ENCODE measurements at places on chromosomes 7 and 10.

DNA sequence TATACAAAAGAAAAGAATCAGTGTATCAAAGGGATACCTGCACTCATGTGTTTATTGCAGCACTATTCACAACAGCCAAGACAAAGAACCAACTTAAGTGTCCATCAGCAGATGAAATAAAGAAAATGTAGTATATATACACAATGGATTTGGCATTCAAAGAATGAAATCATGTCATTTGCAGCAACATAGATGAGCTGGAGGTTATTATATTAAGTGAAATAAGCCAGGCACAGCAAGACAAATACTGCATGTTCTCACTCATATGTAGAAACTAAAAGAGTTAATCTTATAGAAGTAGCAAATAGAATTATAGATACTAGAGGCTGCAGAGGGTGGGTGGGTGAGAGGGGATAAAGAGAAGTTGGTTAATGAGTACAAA is 28.3 kb downstream of the CNOT4 start:
- no peak for DNase-seq

DNA sequence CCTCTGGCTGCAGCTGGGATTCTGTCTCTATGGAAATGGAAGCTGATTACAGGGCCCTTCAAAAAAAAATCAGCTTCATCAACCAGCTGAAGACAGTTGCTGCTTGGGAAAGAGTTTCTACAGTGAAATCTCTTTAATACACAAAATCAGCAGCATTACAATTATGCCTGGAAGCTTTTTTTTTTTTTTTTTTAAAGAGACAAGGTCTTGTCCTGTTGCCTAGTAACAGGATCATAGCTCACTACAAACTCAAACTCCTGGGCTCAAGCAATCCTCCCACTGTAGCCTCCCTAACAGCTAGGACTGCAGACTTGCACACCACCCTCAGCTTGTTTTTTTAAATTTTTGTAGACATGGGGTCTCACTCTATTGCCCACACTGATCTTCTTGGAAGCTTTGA is 94.5 kb downstream of the OR13A1 start:
- DNase-seq = no peak

DNA sequence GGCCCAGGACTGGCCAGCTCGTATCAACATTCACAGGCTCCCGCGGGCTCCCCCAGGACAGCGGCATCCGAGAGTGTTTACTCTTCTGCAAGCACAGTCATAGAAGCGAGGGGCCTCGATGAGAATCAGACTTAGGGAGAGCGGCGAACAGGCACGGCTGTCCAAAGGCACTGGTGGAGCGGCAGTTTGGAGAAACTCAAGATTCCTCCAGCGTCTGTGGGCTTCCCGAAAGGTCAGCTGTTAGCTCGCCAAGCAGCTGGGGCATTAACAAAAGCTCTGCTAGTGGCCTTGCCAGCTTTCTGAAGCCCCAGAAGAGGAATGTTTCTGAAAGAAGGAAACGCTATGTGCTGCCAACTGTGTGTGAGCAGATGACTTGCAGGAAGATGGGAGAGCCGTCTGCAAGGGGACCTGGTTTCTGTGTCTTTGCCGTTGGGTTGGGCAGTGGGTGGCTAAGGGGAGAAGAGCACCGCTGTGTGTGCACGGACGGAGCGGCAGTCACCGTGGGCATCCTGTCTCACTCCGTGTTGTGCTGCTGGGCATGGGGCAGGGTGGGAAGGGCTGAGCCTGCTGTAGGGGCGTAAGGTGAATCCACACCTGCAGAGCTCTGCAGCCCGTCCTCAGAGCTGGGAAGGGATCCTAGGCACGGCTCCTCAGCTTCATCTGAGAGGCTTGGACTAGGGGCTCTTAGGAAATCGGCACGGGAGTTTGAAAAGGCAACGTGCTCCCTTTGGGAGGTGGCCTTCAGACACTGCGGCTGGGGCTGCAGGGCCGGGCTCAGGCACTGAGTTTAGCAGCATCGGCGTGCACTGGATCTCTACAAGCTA is 42.1 kb downstream of the AMZ1 start:
- no peak for DNase-seq

GRCh38 chr7:17659126-17659525 is 281.2 kb downstream of the SNX13 start:
- DNase-seq = no peak

- no peak for DNase-seq
Observed at GRCh38 chr7:98372993-98373392, 27.9 kb downstream of the BAIAP2L1 start.

GRCh38 chr7:22204312-22204711 is 152.6 kb downstream of the RAPGEF5 start:
- no peak for DNase-seq

DNA sequence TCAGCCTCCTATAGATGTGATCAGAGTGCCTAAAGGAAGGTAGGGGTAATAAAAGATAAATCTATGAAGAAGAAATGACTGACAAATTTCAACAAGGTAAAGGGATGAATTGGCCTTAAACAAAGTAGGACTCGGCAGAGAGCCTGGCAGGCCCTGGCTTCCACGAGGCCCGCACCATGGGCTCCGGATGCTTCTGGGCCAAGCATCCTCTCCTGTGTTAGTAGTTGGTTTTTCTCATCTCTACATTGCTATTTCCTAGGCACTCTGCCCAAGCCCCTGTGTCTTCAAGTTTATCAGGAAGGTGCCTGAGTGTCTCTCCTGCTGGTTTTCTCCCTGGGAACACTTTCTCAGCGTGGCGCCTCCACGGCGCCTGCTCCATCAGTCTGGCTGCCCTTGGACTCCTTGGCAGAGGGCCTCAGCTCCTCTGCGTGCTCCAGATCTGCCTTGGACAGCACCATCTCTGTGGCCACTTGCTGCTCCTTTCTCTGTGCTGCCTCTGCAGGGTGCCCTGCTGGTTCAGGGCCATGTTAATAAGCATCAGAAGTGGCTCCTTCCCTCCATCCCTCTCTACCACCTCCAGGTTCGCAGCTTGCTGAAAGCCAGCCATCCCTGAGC is 413.3 kb upstream of the DPP6 start:
- no peak for DNase-seq

GRCh38 chr7:104207348-104207730 is 474 bp downstream of the ORC5 start:
- DNase-seq = no peak

DNA sequence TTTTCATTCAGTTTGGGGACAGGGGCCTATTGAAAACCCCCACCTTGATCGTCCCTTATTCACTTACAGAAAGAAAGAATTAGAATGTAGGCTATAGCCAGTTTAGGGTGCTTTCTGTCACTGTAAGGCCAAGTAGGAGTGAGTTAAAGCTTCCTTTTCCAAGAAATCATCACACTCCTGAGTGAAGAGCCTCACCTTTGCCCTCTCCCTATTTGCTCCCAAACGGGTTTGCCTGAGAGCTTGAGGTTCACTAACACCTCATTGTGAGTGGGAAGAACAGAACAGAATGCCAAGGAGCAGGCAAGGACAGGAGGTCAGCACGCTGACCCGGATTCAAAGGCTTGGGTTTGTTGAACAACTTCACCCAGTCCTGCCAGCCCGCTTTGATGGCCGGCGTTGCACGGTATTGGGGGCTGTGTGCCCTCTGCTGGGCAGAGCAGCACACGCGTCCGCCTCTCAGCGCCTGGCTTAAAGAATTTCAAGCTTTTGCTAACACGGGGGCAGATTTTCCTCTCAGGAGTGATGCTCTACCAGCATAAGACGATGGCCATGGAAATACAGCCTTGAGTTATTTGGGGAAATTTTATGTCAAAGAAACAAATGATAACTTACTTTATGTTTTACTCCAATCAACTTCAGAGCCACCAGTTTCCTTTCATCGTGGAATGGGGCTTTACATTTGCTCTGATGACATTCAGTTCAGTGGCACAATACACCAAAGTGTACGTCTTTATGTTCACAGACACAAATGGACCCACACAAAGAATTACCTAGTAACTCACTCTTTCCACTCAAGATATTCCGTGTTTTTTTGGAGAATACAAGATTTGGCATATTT is 470.0 kb downstream of the SUGCT start:
- peak; percentile 4 for DNase-seq

- no peak for DNase-seq
Observed at GRCh38 chr7:72080341-72080766, 331.8 kb downstream of the CALN1 start.

- no peak for DNase-seq
Observed at GRCh38 chr7:157250605-157251228, 86.1 kb upstream of the DNAJB6 start.

DNA sequence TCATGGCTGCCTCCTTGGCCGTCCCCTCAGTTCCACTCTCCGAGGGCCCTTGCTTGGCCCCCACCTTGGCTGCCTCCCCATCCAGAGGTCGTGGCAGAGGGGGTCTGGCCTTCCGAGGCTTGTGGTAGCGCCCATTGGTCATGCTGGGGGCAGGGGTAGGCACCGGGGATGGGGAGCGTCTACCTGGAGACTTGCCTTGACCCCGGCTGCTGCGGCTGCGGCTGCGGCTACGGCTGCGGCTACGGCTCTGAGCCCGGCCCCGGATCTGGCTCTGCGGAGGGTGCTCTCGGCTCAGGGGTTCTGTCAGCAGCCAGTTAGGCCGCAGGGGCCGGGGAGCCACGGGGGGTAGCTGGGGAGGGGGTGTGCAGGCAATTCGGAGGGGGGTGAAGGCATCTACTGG is 10.7 kb downstream of the LZTS2 start:
- no peak for DNase-seq

DNA sequence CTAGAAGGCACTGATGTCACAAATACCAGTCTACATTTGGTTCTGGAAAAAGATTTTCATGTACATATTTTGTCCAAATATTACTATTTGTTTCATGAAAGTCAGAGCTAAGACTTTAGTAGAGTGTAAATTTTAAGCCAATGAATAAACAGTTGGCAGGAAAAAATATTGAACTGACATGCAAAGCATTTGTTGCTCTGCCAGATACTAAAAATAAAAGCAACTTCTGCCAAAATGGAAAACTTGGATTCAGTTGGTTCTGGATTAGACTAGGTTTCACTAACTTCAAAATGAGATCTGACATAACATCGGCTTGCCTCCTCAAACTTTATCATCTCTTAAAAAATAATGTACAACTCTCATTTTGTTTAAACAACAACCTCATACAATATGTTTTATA is 34.9 kb downstream of the FAM204A start:
- DNase-seq = no peak

GRCh38 chr7:83441-83840 is 108.9 kb upstream of the FAM20C start:
- no peak for DNase-seq

DNA sequence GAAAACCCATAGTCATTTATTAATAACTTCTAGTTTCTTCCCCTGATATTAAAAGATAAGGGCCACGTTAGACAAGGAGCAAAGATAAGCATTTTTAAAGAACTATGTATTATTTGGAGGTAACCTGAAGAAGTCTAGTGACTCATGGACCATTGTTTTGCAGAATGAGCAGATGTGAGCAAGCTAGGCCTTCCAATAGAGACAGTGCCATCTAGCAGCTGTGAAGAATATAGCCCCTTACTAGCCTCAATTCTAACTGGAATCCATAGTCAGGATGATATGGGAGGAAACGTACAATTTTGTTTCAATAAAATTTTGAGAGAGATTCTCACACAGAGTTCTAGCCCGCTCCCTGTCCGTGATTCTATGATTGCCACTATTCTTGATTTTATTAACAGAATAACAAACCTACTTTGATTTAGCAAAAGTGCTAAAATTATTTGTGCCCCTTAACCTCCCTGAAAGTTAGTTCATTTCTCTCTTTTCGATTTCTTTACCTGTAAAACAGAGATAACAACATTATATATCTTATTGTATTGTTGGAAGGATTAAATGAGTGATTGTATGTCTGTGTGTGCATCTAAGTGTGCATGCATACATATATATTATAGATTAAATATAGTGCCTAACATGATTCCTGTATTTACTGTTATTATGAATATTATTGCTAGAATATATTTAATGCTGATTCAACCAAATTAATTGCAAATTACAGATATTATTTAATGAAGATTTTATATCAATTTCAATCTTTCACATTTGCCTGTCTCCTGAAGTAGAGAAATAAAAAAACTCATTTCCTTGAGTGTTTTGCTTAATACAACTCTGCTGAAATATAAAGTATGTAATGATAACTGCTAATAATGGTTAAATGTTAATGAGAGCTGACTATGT is 22.7 kb downstream of the FAM237B start:
- no peak for DNase-seq

- DNase-seq = no peak
Observed at GRCh38 chr10:22570733-22571430, 143.5 kb downstream of the PIP4K2A start.

DNA sequence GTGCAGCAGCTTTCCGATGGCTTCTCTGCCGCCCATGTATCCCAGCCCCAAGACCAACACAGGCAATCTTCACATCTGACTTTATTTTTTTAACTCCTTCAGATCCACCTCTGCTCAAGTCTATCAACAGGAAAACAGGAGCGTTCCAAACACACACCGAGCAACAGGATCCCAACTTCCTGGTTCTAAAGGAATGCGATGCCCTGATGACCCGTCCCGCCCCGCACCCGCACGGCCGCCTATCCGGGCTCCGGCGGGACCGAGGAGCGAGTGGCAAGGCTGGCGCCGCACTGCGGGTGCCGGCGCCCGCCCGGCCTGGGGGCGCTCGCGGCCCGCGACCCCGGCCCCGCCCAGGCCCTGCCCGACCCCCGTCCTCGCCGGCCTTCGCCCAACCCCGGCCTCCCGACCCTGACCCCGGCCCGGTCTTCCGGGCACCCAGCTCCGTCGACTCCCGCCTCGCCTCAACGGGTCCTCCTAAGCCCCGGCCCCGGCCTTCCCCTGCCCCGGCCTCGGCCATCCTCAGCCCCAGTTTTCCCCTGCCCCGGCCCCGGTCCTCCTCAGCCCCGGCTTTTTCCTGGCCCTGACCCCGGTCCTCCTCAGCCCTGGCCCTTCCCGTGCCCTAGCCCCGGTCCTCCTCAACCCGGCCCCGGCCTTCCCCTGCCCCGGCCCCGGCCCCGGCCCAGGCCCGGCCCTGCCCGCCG is 730 bp downstream of the LARP4B start:
- no peak for DNase-seq

DNA sequence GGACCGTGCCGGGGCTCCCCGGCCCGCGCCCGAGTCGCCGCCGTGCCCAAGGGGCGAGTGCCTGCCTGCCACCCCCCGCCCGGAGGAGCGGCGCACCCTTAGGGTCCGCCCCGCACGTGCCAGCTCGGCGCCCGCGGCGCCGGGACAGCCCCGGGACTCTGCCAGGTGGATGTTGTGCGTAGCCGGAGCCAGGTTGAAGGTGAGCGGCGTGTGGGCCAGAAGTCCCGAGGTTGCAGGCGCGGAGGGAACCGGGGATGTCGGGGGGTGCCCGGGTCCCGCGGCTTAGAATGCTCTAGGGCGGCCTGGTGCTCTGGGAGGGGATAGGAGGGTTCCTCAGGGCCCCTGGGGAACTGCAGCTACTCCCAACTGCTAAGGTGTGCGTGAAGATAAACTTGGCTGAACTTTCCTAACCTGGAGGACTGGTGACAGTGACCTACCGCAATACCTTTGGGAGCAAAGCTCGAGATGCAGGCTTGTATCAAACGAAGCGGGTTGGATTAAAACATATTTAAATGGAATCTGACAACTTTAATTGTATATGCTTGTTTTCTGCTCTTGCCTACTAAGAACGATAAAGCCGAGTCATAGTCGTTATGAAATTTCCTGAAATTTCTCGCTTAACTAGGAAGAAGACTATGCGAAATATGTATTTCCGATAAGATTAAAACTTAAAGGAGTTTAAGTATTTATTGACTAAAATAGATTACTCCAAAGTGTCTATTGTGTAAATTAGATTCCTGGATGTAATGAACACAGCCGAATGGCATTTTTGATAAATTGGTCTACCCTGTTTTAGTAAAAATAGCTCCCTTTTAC is at the start of gene CUX1:
TSS of gene CUX1 (plus strand) at position 156 of the 816 bp plus-strand sequence. CDS start at position 170, 14 bp downstream.
- DNase-seq = no peak

- DNase-seq = no peak
Observed at GRCh38 chr10:79239924-79240581, 107.2 kb upstream of the PPIF start.
